ENCODE measurements at places on chromosomes 5 and 9. TPM values are rescaled to one million over a fixed set of nuclear protein-coding genes. Genes with fewer than 3 reads are reported as not detected.

SPATA31D4 gene
- total RNA-seq: not detected

GRCh38 chr5:114977979-114978573 lies 191.6 kb downstream of the TRIM36 start:
- DNase-seq: no peak

- DNase-seq: no peak
These were observed 32.4 kb downstream of the OXCT1 start for GRCh38 chr5:41837793-41838192.

GRCh38 chr9:36802201-36802920 lies 229.7 kb downstream of the MELK start:
- no peak for DNase-seq

DNA sequence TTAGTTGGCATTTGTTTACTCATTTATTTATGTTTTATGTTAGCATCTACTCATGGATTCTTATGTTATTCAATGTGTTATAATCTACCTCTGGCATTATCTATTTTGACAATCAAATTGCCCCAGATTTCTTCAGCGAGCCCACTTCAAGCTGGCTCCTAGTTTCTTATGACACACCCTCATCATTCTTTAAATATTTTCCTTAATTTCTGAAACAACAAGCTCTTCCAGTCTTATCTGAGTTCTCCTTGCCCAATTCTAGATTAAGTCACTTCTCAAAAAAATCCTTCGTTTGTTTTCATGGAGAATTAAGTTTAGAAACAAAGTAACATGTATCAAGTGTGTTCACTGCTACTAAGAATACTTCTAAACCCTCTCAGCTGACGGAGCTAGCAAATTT lies 229.8 kb downstream of the SEMA5A start:
- DNase-seq: no peak

TMEM215 gene
- 0.82 TPM for total RNA-seq

- no peak for DNase-seq
These were observed 10.3 kb downstream of the SLC28A3 start for GRCh38 chr9:84330246-84330645.

GRCh38 chr5:63916786-63917185 lies 45.5 kb downstream of the HTR1A start:
- DNase-seq: no peak

GRCh38 chr5:156888520-156888919 lies 38.4 kb downstream of the PPP1R2B start:
- DNase-seq: no peak

DNA sequence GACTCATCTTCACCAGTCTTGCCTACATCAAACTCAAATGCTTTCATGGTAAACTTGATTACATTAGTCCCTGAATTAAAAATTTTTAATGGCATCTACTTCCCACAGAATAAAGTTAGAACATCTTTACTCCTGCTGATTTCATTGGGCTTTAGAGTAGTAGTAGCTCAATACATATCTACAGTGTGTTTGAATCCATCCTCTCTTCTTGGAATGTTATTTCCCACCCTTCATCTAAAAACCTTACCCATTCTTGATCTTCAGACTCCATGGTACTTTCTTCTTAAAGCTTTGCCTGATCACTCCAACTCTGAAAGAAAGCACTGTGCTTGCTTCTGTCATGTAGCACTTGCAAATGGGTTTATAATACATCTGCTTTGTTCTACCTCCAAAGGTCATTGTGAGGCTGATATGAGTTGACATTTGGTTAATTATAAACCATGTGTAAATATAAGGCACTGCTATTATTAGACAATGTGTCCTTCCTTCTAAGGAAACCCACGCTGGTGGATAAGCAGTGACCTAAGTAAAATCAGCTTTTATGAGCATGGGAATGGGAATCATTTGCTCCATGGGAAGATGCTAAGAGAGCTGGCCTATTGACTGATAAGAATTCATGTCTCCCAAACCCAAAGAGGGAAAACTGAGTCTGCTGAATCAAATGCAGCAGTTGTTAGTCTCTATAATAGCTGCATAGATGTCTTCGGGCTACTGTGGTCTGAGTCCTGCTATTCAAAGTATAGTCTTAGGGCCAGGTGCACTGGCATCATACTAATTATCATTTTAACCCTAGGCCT lies 7.5 kb upstream of the PRLR start:
- DNase-seq: no peak

GRCh38 chr9:28287455-28287854 lies 714.2 kb upstream of the C9orf72 start:
- DNase-seq: no peak

IL4 gene
- total RNA-seq: not detected

ADGRV1 gene
- total RNA-seq: 98.6 TPM

STK32A gene
- 4.1 TPM for total RNA-seq

ANKRD20A1 gene
- 6.5 TPM for total RNA-seq

TMEM174 gene
- total RNA-seq: not detected

CCL27 gene
- total RNA-seq: 0.41 TPM

DNA sequence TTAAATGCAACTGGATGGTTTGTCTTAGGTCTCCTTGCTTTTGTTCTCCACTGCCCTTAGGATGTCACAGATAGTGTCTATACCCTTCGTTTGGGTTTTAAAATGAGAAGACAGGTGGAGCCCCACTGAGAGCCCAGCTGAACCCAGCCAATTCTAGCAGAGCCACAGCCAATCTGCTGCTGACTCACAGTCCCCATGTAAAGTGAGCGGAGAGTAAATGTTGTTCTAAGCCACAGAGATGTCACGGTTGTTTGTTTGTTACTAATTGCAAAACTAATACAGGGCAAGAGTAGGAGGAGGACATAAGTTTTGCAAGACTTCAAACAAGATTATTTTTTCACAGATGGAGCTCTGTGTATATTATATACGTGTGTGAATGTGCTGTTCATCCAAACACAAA lies 50.5 kb upstream of the AGXT2 start:
- DNase-seq: no peak

- DNase-seq: no peak
These were observed 48.2 kb upstream of the ENTREP1 start for GRCh38 chr9:69276775-69277174.

DNA sequence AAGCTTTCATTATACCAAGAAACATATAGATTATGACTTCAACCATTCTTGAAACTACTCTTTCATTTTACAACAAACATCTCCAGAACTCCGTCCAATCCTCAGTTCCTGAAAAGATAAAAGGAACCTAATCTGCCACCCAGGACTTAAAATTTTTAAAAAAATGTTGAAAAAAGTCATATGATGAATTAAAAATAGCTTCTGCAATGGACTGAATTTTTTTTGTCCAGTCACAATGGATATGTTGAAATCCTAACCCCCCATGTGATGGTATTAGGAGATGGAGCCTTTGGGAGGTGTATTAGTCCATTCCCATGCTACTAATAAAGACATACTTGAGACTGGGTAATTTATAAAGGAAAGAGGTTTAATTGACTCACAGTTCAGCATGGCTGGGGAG lies 2.7 kb upstream of the ALDH1A1 start:
- DNase-seq: no peak

DNA sequence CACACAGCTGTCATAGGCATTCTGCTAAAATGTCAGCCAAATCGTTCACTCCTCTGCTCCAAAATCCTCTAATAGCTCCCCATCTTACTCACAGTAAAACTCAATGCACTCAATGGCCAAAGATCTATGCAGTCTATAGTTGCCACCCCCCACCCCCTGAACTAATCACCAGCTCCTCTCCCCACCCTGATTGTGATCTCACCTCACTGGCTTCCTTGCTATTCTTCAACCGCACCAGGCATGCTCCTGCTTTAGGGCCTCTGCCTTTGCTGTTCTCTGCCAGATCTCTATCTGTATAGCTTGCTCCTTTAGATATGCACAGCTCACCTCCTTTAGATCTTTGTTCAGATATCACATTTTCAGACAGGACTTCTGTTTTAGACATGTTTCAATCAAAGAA lies 33.2 kb upstream of the SNX2 start:
- no peak for DNase-seq

- DNase-seq: no peak
These were observed 20.1 kb upstream of the PFDN1 start for GRCh38 chr5:140322751-140323731.

DNA sequence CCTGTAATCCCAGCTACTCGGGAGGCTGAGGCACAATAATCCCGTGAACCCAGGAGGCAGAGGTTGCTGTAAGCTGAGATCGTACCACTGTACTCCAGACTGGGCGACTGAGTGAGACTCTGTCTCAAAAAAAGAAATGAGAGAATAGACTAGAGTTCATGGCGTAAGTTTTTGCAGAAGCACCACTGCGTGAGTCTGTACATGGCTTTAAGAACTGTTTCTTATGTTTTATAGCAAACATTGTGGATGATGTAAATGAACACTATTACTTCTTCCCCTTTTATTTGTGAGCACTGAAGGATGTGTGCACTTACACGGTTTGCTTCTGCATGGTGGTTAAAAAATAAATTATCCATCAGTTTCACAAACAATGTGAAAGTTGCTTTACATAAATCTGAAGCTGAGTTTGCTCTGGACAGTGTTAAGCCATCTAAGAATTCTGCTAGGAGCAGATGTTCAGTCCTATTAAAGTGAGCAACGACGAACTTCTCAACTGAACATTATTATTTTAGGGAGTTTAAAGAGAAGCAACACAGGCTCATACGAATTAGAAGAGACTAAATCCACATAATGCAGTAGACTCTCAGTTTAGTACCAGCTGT lies 52.5 kb downstream of the ZFAND5 start:
- no peak for DNase-seq

FBLL1 gene
- 64.8 TPM for total RNA-seq

DNA sequence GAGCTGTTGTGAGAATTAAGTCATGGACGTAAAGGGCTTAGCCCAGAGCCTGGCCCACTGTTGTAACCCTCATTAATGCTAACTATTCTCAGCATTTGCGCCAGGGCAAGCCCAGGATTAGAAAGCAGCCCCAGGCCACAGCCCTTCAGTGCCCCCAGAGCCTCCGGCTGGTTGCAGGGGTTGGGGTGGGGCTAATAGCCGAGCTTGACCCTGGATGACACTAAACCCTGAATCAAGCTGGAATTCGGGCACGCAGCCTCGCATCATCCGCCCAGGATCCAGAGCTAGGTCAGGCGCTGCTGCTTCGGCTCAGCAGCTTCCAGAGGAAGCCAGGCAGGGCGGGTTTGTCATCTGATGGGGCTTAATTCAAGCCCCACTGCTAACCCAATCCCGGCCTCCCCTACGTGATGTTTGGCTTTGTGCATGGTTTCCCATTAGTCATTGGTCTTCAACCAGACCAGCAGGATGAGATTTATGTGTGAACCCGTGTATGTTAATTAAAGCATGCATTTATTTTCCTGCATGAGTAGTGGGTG lies 1.2 kb upstream of the MEGF9 start:
- DNase-seq: no peak

SPINK7 gene
- total RNA-seq: not detected

GRCh38 chr5:174064171-174064570 lies 18.7 kb downstream of the NSG2 start:
- DNase-seq: no peak

- DNase-seq: no peak
These were observed 47.7 kb downstream of the CNTRL start for GRCh38 chr9:121122246-121123032.

TUT7 gene
- 31.0 TPM for total RNA-seq

- DNase-seq: no peak
These were observed 15.2 kb upstream of the SPATA9 start for GRCh38 chr5:95697781-95698681.

DNA sequence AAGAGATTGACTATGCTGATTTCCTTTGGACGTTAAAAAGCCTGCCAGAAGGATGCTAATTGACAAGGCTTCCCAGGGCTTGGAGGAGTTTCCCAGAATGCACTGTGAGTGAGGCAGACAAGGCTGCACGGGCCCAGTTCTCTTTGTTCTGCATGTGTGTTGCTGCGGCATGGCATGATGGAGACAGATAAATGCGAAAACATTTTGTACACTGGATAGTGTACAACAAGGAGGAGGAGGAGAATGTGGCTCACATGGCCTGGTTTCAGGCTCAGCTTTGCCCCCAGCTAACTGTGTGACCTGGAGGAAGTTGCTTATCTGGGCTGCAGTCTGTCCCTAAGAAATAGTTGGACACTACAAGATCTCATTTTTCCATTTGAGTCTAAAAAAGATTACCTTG lies 135.5 kb upstream of the CPEB4 start:
- no peak for DNase-seq

- DNase-seq: no peak
These were observed 16.3 kb downstream of the ADAM19 start for GRCh38 chr5:157559301-157559700.

BASP1 gene
- total RNA-seq: 411 TPM

DNA sequence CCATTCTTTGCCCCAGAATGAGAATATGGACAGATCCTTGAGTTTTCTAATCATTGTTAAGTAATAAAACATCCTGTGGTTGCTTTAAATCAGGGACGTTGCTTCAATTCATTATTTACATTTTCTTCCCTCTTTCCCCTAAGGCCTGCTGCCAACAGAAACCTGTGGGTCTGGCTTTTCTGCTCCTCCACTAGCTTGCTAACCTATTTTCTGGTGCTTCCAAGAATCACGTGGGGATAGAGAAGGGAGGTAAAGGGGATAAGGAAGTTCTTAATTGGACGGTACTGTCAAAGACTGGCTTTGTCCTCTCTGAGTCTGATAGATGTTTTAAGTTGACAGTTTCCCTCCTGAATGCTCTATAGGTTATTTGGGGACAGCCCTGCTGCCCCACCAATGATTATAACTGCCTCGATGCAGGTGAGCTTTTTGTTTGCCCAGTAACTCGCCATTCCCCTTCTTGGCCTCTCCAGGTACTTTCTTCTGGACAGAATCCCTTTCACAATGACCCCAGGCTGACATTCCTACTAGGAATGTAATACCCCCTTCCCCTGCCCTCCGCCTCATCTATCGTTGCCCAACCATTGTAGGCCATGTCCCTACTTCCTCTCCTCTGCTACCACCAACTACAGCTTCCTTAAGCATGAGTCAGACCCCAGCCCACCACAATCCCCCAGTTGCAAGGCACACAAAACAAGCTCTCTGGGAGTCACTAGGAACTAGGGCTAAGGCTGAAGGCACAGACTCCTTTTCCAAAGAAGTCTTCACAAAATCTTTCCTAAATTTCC lies 19.9 kb upstream of the CPEB4 start:
- DNase-seq: no peak

TJP2 gene
- total RNA-seq: 5.7 TPM

- DNase-seq: no peak
These were observed 2.6 kb upstream of the SEMA6A start for GRCh38 chr5:116577064-116577788.

IL13 gene
- not detected for total RNA-seq

GRCh38 chr5:68823301-68823700 lies 270.5 kb upstream of the SLC30A5 start:
- DNase-seq: no peak

CCDC107 gene
- 10.6 TPM for total RNA-seq

DNA sequence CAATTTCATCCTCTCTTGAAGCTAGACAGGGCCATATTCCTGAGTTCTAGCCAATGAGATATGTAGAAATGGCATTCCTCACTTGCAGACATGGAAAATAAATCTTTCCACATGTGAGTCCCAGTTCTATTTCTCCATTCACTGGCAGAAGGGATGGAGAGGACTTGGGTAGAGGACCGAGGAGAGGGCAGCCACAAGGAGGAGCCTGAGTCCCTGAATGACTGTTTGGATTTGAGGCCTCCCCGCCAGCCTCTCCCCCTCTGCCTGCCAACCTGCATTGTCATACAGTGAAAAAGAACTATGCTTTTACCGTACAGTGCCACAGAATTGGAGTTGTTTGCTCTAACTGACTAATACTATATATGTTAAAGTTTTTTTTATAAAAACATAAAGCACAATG lies 583.0 kb upstream of the WWC1 start:
- DNase-seq: no peak

TMEM171 gene
- 0.41 TPM for total RNA-seq

LRRC70 gene
- total RNA-seq: 3.7 TPM
